Tibial artery (tissue), 4 donors: ENCODE measurements at places on chromosomes 5 and 9.
A peak's percentile ranks its signal among the peaks of the same experiment; 100 is the strongest.

GRCh38 chr9:97919217-97919813 is 3.0 kb downstream of the TRMO start:
- DNase-seq = no peak

GRCh38 chr9:79023134-79023580 is 548.6 kb upstream of the TLE4 start:
- no peak for DNase-seq

DNA sequence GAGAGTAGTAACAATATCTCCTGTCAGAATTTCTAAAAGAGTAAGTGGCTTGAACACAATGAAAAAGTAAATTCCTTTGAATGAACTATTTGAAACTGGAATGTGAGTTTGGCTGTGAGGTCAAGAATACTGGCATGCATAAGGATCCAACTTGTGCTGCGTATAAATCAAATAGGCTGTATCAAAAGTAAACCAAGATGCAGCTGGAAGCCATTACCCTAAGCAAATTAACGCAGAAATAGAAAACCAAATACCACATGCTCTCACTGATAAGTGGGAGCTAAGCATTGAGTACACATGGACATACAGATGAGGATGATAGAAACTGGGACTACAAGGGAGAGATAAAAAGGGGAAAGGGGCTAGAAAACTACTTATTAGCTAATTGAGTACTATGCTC is 24.0 kb upstream of the SRFBP1 start:
- no peak for DNase-seq

GRCh38 chr9:138069731-138070456 is 192.3 kb downstream of the CACNA1B start:
- no peak for DNase-seq

- no peak for DNase-seq
Observed at GRCh38 chr5:67144183-67144639, 52.4 kb downstream of the CD180 start.

GRCh38 chr5:172164769-172165212 is 23.2 kb downstream of the STK10 start:
- DNase-seq = no peak

DNA sequence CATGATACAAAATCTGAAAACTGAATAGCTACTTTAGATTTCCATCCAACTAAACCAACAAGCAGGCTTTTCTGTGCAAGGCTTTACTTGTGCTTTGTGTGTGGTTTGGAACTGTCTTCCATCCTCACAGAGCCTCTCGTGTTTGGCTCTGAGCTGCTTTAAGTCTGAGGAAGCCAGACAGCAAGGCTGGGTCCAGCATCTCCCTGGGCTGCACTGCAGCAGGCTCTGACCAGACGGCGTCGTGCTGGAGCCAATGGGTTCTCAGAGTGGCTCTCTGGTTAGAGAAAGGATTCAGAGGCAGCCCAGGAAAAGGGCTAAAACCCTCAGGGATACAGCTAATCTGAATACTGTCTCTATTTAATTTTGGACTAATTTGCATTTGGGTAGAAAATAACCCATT is 207.9 kb upstream of the EFNA5 start:
- no peak for DNase-seq

- no peak for DNase-seq
Observed at GRCh38 chr9:99019510-99020331, 76.0 kb downstream of the COL15A1 start.

DNA sequence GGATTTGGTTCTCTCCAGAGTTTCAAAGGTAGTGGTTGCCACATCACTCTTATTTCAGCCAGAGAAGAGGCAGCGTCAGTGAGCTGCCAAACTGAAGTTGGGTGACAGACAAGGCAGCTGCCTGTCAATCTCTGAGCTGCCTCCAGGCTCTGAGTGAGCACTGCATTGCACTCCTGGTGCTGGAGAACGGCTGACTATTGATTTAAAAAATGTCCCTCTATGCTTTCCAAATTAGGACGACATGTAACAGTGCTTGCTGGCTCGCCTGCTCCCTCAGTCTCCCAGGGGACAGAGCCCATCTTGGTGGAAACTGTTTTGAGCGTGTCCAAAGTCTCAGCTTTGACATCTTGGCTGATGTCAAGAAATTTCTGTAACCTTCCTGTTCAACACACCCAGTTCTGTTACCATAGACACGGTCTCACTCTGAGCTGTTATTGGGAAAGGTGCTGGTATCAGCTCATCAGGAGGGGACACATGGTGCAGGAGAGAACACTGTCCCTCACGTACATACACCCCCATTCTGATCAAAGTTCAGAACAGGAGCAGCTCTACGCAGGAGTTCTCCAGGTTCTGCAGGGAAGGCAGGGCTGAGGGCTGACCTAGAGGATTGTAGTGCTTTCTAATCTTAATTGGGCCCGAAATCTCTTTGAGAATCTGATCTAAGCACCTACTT is 15.7 kb downstream of the PCDH12 start:
- DNase-seq = peak; percentile 76

GRCh38 chr9:103041961-103042360 is 46.8 kb downstream of the CYLC2 start:
- DNase-seq = no peak

GRCh38 chr5:60377826-60378225 is 322.1 kb downstream of the DEPDC1B start:
- DNase-seq = no peak

GRCh38 chr9:83451308-83451707 is 86.9 kb downstream of the FRMD3 start:
- DNase-seq = no peak

DNA sequence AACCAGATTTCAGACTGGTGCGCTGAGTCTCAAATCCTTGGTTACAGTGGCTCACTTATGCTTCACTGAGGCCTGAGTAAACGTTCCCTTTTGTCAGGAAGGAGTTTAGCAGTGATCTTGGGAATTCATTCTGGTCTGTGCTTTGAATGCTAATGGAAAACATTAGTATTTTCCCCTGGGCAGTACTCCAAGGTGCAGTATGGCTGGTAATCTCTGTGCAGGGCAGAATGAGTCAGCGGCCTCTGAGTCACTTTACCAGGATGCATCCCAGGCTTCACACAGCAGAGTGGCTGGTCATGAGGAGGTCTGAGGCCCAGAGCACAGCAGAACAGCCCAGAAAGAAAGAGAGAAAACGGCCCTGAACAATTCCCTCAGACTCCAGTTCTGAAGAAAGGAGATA is 54.0 kb downstream of the PCA3 start:
- DNase-seq = peak; percentile 94

GRCh38 chr5:125530833-125531615 is 784.6 kb upstream of the ZNF608 start:
- no peak for DNase-seq

- DNase-seq = peak; percentile 86
Observed at GRCh38 chr9:112844771-112845542, 45.7 kb downstream of the SLC46A2 start.

DNA sequence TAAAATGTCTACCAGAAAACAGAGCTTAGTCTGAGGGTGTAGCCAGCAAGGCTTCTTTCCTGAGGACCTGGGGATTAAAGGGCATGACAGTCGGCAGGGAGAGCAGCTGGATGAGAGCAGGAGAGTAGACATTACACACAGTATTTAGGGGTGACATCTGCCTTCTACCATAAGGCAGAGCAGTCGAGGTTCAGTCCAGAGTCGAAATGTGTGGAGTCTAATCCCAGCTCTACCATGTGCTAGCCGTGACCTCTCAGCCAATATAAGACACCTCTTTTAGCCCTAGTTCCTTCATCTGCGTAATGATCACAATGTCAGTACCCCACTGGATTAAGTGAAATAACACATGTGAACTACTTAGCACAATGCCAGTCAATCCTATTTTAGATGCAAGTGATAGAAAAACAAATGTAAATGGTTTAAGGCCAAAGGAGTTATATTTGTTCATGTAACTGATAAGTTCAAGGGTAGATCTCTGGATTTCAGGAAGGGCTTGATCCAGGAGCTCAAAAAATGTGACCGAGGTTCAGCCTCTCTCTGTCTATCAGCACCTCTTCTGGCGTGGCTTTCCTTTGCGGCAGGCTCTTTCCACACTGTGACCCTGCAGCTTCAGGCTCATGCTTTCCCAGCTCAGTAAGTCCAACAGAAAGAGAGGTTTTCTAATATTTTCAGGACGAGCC is 16.2 kb upstream of the CPLX2 start:
- DNase-seq = no peak

DNA sequence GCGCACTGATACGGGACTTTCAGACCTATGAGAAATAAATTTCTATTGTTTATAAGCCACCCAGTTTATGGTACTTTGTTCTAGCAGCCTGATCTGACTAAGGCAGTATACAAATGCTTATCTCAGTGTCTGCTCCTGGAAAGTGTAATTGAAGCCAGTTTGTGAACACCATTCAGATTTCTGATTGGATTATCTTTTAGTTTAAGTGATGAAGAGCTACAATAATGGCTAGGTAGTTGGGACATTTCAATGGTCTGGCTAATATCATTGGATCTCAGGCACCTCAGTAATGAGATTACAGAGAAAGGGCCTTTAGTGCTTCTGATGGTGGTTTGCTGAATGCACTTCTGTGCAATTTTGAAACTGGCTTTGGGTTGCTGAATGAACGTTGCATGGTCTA is 133.5 kb downstream of the PSAT1 start:
- DNase-seq = no peak

DNA sequence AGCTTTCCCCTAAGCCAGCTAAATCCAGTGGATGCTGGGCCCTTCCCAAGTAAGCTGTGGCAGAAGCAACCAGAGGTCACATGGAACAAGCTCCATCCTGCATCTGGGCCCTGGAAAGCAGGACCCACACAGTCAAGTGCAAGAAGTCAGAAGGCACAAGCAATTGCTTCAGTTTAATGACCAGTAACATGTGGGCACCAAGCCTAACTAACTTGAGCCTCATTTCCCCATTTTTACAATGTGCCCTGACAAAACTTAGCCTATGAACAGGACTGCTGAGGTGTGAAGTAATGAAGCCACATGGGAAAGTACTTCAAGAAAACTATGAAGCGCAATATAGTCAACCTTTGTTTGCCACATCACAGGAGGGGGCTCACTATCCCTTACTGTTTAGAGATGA is 90.5 kb downstream of the TLE1 start:
- DNase-seq = no peak

GRCh38 chr9:31582071-31582470 is 802.4 kb upstream of the ACO1 start:
- no peak for DNase-seq

DNA sequence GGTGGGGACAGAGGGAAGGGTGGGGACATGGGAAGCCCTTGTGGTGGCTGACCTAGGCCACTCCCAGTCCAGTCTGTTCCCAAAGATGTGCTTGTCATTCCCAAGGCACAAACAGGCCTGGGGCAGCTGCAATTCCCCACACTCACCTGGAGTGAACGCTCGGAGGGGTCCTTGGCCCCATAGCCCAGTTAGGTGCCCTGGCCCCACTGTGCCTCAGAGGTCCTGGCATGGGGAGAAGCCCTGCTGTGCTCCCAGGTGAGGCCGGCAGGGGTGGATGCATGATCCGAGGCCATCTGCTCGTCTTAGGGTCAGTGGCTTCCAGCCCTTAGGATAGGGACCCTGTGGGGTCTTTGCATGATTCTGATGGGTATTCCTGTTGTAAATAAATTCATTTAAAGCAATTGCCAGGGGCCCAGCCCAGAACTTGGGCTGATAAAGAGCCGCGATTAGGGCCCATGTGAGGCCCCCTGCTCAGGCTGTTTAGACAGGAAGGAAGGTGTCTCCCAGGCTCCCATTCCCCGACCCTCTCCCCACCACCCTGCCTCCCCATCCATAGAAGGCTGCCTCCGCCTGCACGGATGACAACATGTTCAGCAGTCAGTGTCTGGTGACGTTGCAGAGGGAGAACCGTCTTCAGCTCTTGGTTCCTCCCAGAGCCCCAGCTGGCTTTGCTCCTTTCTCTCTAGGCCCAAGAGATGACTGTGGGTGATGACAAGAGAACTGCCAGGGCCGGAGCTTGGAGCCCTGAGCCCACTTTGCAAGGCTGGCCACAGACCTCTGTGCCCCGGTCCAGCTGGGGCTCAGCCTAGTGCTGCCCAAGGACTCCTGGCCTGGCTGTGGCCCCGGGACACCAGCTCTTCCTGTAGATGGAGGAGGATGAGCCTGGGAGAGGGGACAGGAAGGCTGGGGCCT is 28.4 kb upstream of the IRX4 start:
- peak; percentile 15 for DNase-seq

- no peak for DNase-seq
Observed at GRCh38 chr9:83043597-83043996, 19.3 kb downstream of the RASEF start.

DNA sequence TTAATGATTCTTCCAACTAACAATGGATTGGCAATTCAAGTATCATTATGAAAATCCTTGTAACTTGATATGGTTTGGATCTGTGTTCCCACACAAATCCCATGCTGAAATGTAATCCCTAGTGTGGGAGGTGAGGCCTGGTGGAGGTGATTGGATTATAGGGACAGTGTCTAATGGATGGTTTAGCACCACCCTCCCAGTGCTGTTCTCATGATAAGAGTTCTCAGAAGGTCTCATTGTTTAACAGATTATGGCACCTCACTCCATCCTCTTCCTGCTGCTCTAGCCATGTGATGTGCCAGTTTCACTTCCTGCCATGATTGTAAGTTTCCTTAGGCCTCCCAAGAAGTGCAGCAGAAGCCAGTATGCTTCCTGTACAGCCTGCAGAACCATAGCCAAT is 1116.2 kb upstream of the EDIL3 start:
- no peak for DNase-seq

GRCh38 chr5:59598547-59598874 is 295.0 kb downstream of the PDE4D start:
- no peak for DNase-seq

- no peak for DNase-seq
Observed at GRCh38 chr9:108296056-108296455, 559.7 kb downstream of the ACTL7B start.

DNA sequence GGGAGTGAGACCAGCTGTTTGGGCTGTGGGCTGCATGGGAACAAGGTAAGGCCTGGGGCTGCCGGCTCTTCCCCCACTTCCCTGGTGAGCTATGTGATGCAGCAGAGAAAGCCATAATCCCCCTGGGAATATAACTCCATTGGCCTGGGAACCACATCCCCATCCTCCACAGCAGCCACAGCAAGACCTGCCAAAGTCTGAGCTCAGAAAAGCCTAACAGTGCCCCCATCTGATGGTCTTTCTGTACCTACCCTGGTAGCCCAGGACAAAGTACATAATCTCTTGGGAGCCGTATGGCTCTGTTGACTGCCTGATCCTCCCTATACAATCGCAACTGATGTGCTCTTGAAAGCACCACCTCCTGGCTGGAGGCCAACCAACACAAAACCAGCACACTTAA is 432.6 kb downstream of the CDH18 start:
- DNase-seq = no peak

DNA sequence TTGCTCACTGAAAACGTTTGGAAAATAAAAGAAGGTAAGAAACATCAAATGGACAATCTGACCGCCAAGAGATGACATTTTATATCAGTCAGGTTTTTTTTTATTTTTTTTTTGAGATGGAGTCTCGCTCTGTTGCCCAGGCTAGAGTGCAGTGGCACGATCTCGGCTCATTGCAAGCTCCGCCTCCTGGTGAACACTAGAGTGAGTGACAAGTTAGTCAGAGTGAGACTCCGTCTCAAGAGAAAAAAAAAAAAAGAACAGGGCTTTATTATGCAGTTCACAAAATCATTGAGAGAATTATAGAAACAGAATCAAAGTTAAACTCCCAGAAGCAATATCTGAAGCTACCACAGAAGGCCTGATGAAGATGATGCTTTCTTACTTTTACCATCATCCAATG is 70.1 kb downstream of the DTWD2 start:
- no peak for DNase-seq
